ENCODE measurements at places on chromosomes 3 and 15.
A peak's percentile ranks its signal among the peaks of the same experiment; 100 is the strongest.

- peak; percentile 87 for DNase-seq
Measured at GRCh38 chr3:14377838-14378169, 24.6 kb upstream of the SLC6A6 start.

DNA sequence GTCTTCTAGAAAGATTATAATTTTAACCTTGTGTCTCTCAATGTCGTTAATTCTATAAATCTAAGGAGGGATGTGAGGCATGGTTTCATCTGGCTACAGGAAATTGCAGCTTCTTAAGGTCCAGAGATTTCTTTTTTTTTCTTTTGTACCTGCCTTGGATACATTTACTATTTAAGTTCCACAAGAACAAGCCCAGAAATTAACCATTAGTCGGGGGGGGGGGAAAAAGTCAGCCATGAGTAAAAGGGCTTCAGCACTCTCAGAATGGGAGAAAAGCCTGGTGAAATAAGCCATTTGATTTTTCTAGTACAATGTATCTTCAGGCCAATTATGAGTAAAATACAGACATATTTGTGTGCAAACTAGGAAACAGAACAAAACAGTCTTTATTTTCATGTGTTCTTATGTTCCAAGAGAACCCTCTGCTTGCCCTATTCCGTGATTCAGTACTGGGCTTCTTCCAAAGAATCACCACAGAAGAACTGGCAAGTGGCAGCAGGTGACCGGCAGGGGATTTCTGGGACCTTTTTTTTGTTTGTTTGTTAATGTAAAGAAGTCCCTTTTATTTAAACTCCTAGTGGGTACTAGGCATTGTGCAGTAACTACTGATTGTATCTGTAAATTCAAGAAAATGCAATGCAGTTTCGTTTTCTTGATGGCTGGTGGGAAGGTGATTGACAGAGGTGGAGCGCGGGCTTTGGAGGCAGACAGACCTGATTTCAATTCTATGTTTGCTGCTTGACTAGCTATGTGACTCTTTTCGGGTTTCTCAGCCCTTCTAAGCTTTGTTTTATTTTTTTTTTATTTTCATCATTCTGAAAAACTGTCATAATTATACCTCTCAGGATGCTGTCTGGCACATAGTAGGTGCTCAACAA, 82.5 kb downstream of the PEX5L start:
- no peak for DNase-seq

GRCh38 chr3:157876556-157876955, 229.7 kb downstream of the SHOX2 start:
- no peak for DNase-seq

DNA sequence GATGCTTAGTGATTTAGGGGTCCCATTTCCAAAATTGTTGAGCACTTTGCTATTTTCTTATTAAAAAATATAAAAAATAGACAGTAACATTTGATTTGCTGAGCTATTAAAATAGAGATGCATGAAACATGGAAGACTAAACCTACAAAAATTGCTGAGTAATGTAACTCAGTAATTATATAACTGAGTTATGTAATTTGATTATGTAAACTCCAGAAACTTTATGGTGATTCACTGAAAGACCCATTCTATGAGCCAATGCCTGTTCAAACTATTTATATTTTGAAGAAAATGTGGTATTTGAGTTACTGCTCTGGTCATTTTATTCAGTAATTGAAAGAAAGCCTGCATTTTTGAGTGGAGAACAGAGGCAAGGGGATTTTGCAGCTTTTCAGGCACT, 1221.5 kb upstream of the ALCAM start:
- no peak for DNase-seq

DNA sequence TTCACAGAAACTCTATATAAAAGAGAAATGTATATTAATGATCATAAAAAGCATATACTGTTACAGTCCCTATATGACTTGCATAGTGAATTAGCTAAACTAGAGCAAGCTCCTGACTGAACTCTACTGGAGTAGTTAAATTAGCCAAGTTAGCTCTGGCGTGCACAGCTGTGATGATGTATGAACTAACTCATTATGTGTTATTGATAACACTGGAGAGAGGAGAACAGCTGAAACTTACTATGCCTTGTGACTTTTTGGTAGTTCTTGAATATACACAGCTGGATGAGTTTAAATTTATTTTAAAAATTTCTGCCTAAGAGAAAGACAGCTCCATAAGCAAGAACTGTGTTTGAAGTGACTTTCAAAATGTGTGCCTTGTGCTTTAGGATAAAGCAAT, 8.1 kb downstream of the TIPARP start:
- DNase-seq = no peak

DNA sequence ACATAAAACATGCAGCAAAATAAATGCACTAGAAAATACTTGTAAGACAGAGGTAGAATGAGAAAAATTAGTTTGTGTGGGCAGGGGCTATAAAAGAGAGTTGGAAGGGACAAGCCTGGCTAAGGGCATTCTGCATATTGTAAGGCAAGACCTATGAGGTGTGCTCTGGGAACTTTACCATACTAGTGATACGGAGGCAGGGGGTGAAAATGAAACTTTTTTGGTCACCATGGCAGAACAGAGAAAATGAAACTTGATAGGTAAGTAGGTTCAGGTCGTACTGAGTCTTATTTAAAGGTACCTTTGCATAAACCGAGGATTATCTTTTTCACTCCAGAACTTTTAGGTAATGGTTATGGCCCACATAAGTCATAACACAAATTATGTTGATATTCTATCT, 74.7 kb upstream of the ACKR4 start:
- DNase-seq = no peak

Data from suppressor macrophage (primary cell).